ENCODE measurements at places on chromosomes 4 and X.

GRCh38 chr4:84967243-84967690 is 777 bp upstream of the WDFY3 start:
- no peak for DNase-seq

GRCh38 chr4:38917481-38918025 is 49.9 kb downstream of the FAM114A1 start:
- no peak for DNase-seq

GRCh38 chrX:40318801-40319200 is 221.0 kb upstream of the BCOR start:
- no peak for DNase-seq

- no peak for DNase-seq
These were observed 10.6 kb downstream of the NYX start for GRCh38 chrX:41457613-41458192.

DNA sequence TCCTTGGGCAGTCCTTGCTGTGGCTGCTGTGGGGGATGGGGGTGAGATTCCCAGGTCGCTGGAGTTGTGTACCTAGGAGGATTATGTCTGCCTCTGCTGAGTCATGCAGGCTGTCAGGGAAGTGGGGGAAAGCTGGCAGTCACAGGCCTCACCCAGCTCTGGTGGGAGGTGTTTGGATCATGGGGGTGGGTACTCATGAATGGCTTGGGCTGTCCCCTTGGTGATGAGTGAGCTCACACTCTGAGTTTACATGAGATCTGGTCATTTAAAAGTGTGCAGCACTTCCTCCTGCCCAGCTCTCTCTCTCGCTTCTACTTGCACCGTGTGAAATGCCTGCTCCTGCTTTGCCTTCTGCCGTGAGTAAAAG is 24.6 kb upstream of the PDLIM3 start:
- no peak for DNase-seq

DNA sequence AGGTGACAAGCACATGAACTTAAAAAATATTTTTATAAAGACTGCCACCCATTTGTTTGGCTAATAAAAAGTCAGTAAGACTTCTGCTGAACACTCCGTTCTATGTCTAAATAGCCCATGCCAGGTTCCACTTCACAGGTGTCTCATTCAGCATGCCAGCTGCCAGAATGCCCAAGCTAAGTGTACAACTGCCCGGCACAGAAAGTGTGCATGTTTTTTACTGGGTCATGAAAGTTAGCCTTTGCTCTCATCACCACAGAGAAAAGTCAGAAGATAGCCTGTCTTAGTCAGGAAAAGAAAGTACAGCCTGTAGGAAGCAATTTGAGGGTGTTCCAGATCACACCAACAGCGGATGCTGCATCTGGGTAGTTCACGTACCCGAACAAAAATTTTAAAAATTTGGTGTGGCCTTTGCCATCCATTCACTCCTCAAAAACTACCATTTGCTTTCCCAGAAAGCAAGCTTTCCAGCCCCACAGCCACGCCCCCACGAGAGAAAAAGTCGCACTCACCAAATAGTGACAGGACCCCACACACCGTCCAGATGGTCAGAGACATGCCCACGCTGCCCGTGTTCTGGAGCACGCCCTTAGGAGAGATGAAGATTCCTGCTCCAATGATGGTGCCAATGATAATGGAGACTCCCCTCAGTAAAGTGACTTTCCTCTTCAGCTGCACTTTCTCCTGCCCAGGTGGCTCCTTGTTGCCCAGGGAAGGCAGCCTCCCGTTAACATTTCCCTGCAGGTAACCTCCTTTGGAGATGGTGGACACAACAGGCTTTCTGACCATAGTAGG is 671 bp downstream of the SLC7A11 start:
- no peak for DNase-seq

DNA sequence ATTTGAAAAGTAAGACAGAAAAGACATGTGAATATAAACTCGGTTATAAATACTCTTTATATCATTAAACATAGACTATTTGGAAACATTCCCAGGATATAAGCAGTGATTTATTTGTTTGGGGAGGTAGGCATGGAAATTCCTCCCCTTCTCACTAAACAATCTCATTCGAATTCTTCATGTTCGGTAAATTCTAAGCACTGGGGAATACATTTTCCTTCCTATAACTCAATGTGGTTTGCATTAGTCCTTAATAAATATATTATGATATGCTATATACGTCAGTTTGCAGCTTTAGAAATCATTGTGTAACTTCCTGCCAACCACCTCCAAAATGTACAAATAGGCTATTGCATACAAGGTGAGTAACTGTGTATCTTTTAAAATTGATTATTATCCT is 99.6 kb downstream of the UGT8 start:
- DNase-seq: no peak

GRCh38 chrX:31713120-31713519 is 641.3 kb upstream of the FTHL17 start:
- no peak for DNase-seq

- DNase-seq: no peak
These were observed 10.3 kb downstream of the PHKA2 start for GRCh38 chrX:18973527-18974192.
